ENCODE measurements at places on chromosomes 3 and 15.

GRCh38 chr3:5644773-5645670 is 457.5 kb downstream of the EDEM1 start:
- H3K36me3 ChIP-seq: no peaks in the 10 kb centered on the region
- H3K4me1 ChIP-seq: no peaks in the 10 kb centered on the region
- H3K27me3 ChIP-seq: no peaks in the 10 kb centered on the region
- no peak overlapping the region for H3K27ac ChIP-seq
- no peak for DNase-seq

- DNase-seq: no peak
- H3K36me3 ChIP-seq: no peaks in the 10 kb centered on the region
- no peaks in the 10 kb centered on the region for H3K27me3 ChIP-seq
- no peak overlapping the region for H3K27ac ChIP-seq
Measured at GRCh38 chr3:187742351-187743171, 2.7 kb downstream of the BCL6 start.

GRCh38 chr15:48569591-48570302 is 75.8 kb downstream of the FBN1 start:
- no peaks in the 10 kb centered on the region for H3K36me3 ChIP-seq
- H3K27me3 ChIP-seq: no peaks in the 10 kb centered on the region
- H3K4me3 ChIP-seq: no peak overlapping the region
- no peaks in the 10 kb centered on the region for H3K4me1 ChIP-seq
- no peak overlapping the region for H3K27ac ChIP-seq

DNA sequence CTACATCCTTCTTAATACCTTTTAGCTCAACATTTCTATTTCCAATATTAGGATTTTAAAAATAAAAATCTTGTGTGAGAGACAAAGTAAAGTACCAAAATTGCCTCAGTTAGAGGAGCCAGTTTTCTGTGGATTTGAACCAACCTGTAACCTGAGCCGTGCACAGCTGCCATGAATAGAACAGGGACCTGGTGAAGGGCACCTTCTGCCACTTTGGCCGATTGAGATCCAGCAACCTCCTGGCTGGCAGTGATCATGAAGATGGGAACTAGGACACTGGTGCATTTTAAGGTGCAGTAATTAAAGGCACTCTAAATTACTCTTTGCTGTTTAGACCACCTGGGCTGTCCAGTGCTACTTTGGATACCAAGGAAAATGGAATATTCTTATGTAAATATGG is 34.3 kb upstream of the TRAK1 start:
- H3K27ac ChIP-seq: no peak overlapping the region
- DNase-seq: no peak
- no peaks in the 10 kb centered on the region for H3K27me3 ChIP-seq
- H3K4me3 ChIP-seq: no peak overlapping the region
- peaks cover 11% of the 10 kb centered on the region for H3K4me1 ChIP-seq

DNA sequence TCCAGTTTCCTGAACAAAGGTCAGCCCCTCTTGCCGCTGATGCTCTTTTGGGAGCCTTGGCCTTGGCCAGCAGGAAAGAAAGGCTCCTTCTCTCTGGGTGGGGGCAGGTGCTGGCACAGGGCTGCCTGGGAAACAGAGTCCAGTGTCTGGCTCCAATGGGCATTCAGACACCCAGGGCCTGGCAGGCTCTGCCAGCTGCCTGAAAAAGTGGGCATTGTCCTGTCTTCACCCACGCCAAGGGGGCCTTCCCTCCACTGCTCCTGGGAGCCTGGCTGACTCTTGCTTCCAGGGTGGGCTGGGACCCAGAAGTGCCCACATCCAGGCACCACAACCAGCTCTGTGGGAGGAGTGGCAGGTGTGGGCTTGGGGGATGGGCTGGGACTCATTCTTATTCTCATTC is 62.7 kb downstream of the RHCG start:
- H3K4me3 ChIP-seq: no peak overlapping the region
- no peak for DNase-seq
- H3K27me3 ChIP-seq: peaks cover 5% of the 10 kb centered on the region
- H3K36me3 ChIP-seq: no peaks in the 10 kb centered on the region
- H3K4me1 ChIP-seq: no peaks in the 10 kb centered on the region
- no peak overlapping the region for H3K27ac ChIP-seq

Data from iPS DF 6.9 (cell line).